ENCODE measurements at places on chromosomes 5 and 9.
A peak's percentile ranks its signal among the peaks of the same experiment; 100 is the strongest.

DNA sequence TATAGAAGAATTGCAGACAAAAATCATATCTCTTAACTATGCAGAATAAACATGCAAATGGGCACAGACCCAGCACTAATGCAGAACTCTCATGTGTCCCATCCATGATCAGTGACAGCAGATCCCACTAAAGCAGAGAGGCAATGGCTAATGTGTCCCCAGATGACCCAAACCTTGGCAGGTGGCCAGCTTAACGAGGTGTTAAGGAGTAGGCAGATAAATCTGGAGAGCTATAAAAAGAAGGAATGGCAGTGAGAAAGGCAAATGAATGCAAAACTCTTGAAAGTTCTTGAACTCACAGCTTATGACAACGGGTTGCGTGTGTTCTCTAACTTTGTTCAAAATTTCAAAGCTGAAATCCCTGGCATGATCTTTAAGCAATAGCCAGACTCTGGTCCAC lies 265.4 kb downstream of the RASEF start:
- DNase-seq: peak; percentile 2

GRCh38 chr5:111236995-111237394 lies 12.8 kb downstream of the CAMK4 start:
- no peak for DNase-seq

GRCh38 chr5:139138809-139139208 lies 59.4 kb downstream of the SIL1 start:
- DNase-seq: peak; percentile 57

DNA sequence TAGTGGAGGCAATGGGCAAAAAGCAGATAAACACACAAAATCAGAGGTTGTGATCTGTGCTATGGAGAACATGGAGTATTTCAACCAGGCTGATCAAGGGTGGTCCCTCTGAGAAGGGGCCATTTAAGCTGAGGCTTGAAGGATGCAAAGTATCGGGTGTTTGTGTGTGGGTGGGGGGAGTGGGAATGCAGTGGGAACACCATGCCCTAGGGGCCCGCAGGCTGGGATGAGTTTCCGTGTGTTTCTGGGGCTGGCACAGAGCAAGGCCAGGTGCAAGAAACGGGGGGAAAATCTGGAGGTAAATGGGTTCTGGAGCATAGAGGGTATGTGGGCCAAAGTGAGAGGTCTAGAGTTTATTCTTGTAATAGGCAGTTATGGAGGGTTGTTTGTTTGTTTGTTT lies 13.8 kb upstream of the LARP1 start:
- no peak for DNase-seq

GRCh38 chr9:110050925-110051355 lies 157.0 kb downstream of the C9orf152 start:
- no peak for DNase-seq

GRCh38 chr9:90059436-90059835 lies 454.6 kb downstream of the GADD45G start:
- DNase-seq: no peak

DNA sequence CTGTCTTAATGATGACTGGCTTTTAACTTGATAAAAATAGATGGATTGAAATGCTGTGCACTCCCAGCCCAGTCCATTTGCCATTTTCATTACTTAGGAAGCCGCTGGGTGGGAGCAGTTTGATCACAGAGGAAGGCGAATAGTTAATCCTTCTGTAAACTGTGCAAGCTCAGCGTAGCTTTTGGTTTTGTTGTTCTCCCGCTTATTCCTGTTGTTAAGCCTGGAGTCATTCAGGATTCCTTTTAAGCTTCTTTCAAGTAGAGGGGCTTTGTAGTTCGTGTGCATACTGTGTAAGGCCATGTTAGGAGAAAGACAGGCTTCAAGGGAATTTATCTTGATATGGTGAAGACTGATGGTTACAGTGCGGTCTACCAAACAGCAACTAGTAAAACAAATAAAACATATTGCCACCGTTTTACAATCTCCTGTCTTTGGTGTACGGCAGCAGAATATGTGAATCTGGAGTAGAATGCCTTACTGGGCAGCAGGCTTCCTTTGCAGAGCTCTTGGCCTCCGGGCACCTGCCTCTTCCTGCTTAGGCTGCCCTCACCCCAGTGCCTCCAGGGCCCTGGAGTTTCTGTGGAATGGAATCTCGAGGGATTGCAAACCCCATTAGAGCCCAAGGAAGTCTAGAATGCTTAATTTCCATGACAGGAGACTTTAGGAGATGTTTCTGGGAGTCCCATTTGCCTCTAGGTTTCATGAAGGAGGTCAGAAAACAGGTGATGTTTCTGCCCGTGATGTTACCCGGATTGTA lies 141.4 kb downstream of the TRIO start:
- DNase-seq: no peak

All from putamen (tissue), 1 donor.